GM10248 (cell line): ENCODE measurements at places on chromosomes 6 and 20.

DNA sequence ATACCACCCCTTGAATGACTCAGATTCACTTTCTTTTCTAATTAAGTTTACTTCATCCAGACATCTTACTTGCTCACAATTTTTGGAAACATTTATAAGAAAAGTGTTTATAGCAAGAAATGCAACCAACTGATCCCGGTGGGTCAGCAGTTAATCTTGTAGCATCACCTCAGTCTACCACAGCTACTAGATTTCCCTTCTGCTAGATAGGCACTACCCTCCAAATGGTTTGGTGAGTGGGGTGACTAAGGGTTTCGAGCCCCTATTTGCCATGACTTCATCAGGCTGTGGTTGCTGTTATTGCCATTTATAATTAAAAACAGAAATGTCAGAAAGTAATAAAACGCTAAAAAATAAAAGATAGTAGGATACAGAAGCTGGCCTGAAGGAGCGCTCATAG is 930.1 kb upstream of the GJE1 start:
- no peak for DNase-seq

GRCh38 chr20:32281711-32282110 is 4.3 kb downstream of the KIF3B start:
- DNase-seq: no peak

- DNase-seq: no peak
Observed at GRCh38 chr20:33585413-33585812, 76.7 kb upstream of the C20orf144 start.

GRCh38 chr20:63026582-63027165 is 19.9 kb upstream of the BHLHE23 start:
- no peak for DNase-seq

DNA sequence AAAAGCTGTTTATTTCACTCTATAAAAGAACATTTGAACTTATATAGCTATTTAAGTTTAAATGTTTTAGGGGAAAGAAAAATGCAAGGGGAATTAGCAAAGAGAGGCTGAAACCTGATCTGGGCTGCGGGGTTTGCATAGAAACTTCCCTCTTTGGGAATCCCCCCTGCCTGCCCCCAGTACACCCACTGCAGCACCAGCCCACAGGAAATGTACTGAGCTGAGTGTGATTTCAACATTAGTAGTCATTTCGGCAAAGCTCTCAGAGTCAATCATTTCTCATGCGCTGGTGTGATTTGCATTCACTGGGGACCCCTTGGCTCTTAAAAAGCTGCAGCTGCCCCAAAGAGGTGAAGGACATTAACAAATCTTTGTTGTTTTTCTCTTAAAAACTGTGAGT is 859.4 kb downstream of the MAFB start:
- peak; percentile 74 for DNase-seq

DNA sequence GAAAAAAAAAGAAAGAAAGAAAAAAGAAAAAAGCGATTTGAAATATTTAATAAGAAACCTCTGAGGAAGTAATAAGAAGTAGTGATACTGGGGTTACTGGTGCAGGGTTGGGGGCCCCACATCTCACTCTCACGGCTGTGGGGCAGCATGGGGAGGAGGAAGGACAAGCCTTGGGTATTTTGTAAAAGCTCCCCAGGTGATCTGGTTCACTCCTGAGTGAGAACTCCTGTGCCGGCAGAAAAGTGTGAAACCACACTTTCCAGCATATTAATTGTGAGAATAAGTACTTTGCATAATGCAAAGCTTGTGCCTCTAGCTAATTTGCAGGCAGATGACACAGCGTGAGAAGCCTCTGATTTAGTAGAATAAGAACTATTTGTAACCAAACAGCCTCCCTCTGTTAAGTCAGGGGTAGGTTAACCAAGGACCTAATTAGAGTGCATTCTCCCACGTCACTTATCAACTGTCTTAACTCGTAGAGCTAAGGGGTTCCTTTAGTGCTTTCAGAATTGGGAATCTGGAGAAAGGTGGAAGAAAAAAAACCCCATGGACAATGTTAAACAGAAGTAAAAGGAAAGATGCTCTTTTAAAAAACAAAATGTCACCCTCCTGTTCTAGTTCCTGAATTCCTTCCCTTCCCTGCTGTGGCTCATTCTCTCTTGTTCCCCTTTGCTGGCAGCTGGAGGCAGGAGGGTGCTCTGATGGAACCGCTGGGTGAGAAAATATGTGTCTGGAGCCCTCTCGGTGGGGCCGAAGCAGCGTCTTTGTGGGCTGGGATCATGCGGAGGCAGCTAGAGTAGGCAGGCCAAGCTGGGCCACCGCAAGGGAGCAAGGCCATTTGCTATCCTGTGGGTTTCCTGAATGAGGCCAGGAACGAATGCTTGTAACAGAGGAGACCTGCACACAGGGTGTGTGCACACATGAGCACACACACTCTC is 108.7 kb downstream of the FYN start:
- peak; percentile 69 for DNase-seq

GRCh38 chr20:61191096-61191495 is 61.0 kb upstream of the CDH4 start:
- DNase-seq: no peak

DNA sequence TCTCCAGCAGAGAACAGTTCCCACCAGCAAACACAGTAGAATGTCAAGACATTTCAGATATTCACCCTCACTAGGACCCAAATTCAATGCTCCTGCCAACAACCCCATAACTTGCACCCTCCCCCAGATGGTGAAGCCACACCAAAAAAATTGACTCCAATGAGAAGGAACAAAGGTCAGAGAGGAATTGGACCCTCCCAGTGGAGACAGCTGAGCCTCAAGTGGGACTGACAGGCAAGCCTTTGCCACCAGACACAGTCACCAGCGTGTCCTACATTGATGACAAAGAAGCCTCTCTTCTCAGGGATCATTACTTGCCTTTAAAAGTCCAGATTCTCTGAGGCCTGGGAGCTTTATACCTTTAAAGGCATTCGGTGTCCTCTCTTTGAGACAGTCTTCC is 64.8 kb downstream of the HIVEP2 start:
- no peak for DNase-seq

DNA sequence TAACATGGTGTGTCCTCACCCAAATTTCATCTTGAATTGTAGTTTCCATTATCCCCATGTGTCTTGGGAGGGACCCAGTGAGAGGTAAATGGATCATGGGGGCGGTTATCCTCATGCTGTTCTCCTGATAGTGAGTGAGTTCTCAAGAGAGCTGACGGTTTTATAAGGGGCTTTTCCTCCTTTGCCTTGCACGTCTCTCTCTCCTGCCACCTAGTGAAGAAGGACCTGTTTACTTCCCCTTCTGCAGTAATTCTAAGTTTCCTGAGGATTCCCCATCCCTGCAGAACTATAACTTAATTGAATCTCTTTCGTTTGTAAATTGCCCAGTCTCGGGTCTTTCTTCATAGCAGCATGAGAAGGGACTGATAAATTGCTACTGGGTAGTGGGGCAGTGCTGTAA is 789.3 kb downstream of the FRK start:
- no peak for DNase-seq

DNA sequence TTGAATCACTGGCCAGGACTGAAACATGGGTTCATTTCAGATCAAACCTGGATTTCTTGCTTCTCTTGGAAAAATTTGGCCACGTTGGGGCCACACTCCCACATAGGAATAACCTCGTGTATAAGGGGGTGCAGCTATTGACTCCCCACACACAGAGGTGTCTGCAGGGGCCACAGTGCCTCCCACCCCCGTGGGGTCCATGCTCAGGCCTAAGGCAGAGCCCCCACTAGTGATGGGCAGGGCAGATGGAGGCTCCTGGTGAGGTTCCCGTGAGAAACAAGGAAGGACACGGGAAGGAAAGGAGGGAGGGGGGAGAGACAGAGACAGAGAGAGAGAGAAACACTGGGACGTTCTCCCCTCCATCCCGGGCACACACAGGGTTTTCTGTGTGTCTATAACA is 230.5 kb downstream of the ERMARD start:
- DNase-seq: no peak

GRCh38 chr6:105250533-105250932 is 70.7 kb upstream of the POPDC3 start:
- no peak for DNase-seq
